ENCODE measurements at places on chromosomes 5 and 9.
A peak's percentile ranks its signal among the peaks of the same experiment; 100 is the strongest.

- no peak for DNase-seq
These were observed 28.4 kb upstream of the SSBP2 start for GRCh38 chr5:81779125-81779915.

DNA sequence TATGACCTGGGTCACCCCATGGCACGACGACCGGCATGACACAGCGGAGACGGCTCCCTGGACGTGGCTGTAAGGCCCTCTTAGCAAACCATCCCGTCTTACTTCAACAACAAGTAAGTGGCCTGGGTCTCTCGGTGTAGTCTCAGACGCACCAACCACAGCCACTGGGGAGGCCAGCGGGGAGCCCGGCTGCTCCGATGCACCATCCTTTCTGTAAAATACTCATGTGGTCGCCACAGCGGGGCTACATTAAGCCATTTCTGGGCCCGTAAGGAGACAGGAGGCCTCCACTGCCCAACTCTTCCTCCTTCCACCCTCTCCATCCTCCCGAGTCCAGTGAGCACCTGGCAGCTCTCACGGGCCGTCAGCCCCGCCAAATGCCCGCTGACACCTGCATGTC lies 4.7 kb downstream of the QSOX2 start:
- DNase-seq, result no peak

DNA sequence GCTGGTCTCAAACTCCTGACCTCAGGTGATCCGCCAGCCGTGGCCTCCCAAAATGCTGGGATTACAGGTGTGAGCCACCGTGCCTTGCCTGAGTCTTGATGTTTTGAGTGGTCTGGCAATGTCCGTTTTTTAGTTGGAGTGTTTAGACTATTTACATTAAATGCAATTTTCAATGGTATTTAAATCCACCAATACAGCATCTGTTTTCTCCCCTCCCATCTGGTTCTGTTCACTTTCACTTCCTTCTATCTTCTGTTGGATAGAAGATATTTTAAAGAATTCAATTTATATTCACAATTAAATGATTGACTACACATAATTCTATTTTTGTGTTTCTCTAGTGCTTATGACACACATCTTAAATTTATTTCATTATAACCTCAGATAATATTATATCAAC lies 26.0 kb upstream of the PCAT7 start:
- DNase-seq, result no peak

GRCh38 chr5:153770066-153770465 lies 268.6 kb downstream of the FAM114A2 start:
- DNase-seq, result no peak

GRCh38 chr9:131252120-131252519 lies 24.2 kb downstream of the FAM78A start:
- no peak for DNase-seq

DNA sequence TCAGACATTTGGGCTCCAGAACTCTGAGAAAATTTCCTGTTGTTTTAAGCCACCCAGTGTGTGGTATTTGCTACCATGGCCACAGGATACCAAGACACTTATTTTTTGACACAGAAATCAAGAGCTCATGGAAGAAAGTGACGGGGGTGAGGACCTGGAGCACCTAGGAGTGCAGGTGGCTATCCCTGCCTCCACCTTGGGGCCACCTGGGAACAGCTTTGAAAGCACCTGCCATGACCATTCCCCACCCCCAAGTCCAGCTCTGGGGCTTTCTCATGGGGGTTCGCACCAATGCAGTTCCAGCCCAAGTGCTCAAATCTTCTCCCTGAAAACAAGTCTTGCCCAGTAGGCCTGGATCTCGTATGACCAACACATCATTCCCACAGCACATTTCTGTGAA lies 214.9 kb upstream of the IRX1 start:
- no peak for DNase-seq

DNA sequence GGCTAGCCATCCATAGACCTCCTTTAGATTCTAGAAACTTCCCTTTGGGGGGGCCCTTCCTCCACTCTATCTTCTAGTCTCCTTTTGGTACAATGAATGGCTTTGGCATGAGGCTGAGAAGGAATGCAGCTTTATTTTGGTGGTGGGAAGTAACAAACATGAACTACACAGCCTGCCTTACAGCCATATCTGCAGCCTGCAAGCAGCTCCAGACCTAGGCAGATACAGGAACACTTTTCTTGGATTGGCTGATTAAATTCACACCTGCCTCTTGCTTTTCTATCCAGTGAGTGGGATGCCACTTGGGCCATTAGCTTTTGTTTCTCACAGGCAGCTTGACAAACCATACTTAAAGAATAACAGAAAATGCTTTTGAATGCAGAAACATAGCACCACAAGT lies 28.2 kb downstream of the NR6A1 start:
- no peak for DNase-seq

- DNase-seq, result no peak
These were observed 44.5 kb upstream of the PRSS3 start for GRCh38 chr9:33750839-33751339.

DNA sequence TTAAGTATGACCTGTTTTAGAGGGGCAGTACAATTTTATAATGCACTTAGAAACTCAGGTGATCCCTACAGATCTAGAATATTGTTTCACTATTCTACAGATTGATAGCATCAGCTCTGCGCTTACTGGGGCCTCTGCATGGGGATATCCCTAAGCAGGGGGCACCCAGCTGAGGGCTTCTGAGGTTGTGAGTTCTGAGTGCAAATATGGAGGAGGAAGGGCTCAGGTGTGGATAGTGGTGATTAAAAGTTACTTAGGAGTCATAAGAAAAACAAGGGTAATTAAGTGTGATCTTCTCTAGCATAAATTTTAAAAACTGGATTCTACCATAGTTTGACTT lies 274.4 kb downstream of the EFNA5 start:
- no peak for DNase-seq

DNA sequence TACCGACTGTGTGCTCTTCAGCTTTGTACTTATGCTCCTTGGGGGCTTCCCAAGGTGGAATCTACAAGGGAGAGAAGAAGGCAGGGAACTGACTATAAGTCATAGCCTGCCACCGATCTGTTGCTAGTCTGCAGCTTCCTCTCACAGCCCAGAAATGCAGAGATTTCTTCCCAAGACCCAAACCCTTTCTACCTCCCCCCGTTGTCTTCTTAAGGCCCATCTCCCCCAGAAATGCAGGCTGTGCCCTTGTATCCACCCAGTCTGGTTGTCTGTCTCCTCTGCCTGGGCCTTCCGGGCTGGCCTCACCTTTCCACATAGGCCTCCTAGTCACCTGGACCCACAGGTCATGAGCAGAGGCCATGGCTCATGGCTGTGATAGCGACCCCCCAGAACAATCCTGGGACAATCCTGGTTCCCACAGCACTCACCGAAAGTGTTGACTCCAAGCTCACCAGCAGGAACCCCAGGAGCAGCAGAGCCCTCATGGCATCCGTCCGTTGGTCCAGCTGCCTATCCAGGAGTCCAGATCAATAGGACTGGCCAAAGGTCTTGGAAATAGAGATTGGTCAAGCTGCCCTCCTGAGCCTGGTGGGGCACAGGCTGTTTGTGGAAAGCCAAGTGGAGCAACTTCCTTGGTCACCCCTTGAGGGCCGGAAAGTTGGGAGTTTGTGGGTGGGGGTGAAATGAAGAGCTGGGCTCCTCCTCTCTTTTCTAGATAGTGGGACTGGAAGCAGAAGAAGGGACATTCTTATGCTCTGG lies at the start of gene F12:
Gene F12, minus strand, starts transcription at position 522 of the 759 bp plus-strand sequence. Its CDS starts 37 bp downstream, at position 485.
- DNase-seq, result no peak

DNA sequence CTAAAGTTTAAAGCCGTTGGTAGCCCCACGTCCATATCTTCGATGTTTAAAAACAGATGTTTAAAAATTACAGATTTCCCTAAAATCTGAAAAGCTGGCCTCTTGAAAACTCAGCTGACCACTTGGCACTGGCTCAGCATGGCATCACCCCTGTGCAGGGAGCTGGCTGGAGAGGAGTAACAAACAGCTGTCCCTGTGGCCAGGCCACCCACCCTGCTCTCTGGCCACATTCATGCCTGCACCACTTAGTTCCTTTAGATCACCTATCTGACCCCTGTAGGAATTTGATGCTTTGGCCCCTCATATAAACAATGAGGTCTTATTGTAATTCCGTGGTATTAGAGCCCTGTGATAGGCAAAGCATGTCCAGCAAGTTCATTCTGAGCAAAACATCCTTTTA lies 107.5 kb downstream of the FRMD3 start:
- DNase-seq, result no peak

GRCh38 chr5:78050888-78051287 lies 243.6 kb downstream of the AP3B1 start:
- no peak for DNase-seq

GRCh38 chr9:119418721-119419120 lies 49.5 kb upstream of the BRINP1 start:
- DNase-seq, result peak; percentile 68

GRCh38 chr5:71695071-71695470 lies 24.0 kb upstream of the CARTPT start:
- DNase-seq, result no peak

GRCh38 chr5:108102463-108102862 lies 279.4 kb downstream of the FBXL17 start:
- no peak for DNase-seq

- peak; percentile 27 for DNase-seq
These were observed 13.9 kb upstream of the OSMR start for GRCh38 chr5:38831909-38832308.

All from RCC 7860 (cell line).